ENCODE measurements at places on chromosomes 6 and 20.

DNA sequence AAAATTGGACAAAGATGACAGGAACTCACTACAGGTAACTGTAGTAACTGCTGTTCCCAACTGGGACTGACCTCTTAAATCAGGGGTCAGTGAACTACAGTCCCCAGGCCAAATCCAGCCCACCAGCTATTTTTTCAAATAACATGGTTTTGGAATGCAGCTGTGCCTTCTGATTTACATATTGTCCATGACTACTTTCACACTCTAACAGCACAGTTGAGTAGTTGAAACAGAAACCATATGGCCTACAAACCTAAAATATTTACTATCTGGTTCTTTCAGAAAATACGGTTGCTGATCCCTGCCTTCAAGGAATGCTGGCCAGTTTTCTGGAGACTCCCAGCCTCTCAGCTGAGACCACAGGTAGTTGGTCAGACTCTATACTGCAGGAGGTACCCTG is 196.9 kb upstream of the PRND start:
- no peak for DNase-seq

- no peak for DNase-seq
Observed at GRCh38 chr6:121767211-121767610, 331.8 kb downstream of the GJA1 start.

- no peak for DNase-seq
Observed at GRCh38 chr6:155782739-155783459, 327.3 kb upstream of the NOX3 start.

- DNase-seq = no peak
Observed at GRCh38 chr20:8766868-8767390, 302.0 kb upstream of the PLCB4 start.

DNA sequence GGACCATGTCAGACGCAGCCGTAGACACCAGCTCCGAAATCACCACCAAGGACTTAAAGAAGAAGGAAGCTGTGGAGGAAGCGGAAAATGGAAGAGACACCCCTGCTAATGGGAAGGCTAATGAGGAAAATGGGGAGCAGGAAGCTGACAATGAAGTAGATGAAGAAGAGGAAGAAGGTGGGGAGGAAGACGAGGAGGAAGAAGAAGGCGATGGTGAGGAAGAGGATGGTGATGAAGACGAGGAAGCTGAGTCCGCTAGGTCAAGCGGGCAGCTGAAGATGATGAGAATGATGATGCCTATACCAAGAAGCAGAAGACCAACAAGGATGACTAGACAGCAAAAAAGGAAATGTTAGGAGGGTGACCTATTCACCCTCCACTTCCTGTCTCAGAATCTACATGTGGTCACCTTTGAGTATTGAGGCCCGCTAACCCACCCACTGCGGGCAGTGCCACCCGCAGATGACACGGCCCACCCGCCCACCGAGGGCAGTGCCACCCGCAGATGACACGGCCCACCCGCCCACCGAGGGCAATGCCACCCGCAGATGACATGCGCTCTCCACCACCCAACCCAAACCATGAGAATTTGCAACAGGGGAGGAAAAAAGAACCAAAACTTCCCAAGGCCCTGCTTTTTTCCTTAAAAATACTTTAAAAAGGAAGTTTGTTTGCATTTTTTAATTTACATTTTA is 43.3 kb downstream of the MGME1 start:
- DNase-seq = no peak

- no peak for DNase-seq
Observed at GRCh38 chr6:122154912-122155575, 244.4 kb upstream of the HSF2 start.

DNA sequence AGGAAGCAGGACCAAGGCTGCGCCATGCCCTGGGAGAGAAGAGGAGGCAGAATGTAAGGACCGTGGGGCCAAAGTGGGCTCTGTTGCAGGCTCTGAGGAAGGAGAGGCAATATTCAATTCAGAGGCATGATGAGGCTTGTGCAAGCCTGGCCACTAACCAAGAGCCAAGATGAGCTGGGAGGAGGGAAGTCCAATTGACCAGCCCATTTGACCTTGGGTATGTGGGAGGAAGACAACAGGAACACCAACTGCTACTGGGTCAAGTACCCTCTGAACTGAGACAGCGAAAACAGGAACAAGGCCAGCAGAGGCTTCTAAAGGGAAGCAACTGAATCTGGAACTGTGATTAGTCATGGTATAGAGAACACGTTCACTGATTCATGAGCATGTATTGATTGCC is 779.6 kb downstream of the MAFB start:
- DNase-seq = no peak

- DNase-seq = no peak
Observed at GRCh38 chr20:21272279-21272678, 30.9 kb upstream of the XRN2 start.

DNA sequence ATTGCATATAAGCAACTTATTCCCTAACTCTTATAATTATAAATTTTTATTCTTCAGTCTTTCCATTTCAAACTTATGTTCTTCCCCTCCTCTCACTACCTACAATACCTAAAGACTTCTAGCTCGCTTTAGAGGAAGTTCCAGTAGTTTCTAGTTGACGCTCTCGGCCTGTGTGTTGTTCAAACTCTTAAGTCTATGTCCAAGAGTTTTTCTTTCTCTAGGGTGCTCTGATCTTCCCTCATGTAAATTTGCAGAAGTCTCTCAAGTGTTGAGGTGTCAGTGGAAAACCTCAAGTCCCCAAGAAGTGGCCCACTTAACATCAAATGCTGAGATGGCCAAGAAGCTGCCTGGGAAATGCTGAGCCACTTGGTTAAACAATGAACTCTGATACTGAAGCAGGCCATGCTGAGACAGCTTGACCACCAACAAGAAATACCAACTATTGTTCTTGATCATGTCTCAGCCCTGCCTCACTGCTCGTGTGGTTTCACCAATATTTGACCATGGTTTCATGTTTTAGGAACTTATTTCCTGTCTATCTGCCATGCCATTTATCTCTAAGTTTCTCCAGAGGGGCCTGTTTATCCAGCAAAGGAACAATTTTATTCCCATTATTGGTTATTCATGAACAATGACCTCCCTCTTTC is 100.9 kb upstream of the TCF21 start:
- no peak for DNase-seq

GRCh38 chr6:161273274-161273751 is 548 bp downstream of the AGPAT4 start:
- no peak for DNase-seq

- DNase-seq = no peak
Observed at GRCh38 chr6:160160450-160160849, 38.8 kb downstream of the SLC22A1 start.

- DNase-seq = no peak
Observed at GRCh38 chr20:21702553-21703470, 2.7 kb upstream of the PAX1 start.

- no peak for DNase-seq
Observed at GRCh38 chr20:5482791-5483190, 166.0 kb upstream of the PROKR2 start.

DNA sequence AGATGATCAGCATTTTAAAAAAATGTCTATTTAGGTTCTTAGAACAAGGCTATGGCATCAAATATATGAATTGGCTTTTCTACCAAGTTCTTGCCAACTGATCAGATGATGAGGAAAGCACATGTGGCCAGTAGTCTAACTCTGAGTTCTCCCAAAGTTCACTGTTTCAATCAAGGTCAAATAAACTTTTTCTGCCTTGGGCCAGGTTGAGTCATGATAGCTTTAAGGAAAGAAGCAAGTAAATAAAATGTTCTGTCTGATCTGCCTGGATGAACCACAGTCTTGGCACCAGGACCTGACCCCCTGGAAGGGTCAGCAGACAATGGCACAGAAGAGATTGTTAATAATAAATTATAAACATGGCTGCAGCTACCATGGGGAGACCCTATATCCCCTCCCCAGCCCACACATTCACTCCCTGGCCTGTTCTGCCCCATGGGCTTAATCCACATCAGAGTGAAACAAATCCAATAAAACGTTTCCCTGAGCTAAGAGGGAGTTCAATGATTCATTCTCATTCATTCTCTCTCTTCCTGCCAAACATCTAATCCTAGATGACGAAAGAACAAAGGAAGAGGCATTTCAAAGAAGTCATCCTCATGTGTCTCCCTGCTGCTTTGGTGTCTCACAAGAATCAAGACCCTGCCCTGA is 661.6 kb downstream of the DHX35 start:
- DNase-seq = no peak

GRCh38 chr6:146657432-146657831 is 58.7 kb downstream of the ADGB start:
- DNase-seq = no peak

DNA sequence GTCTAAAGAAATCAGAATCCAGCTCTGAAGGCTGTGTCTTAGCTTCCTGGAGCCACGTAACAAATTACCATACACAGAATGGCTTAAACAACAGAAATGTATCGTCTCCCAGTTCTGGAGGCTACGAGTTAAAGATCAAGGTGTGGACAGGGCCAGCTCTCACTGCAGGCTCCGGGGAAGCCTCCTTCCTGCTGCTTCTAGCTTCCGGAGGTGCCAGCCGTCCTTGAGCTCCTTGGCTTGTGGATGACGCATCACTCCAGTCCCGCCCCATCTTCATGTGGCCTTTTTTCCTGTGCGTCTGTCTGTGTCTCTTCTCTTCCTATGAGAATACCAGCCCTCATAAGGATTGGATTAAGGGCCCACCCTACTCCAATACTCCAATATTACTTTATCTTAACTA is 319.1 kb upstream of the QKI start:
- DNase-seq = no peak

DNA sequence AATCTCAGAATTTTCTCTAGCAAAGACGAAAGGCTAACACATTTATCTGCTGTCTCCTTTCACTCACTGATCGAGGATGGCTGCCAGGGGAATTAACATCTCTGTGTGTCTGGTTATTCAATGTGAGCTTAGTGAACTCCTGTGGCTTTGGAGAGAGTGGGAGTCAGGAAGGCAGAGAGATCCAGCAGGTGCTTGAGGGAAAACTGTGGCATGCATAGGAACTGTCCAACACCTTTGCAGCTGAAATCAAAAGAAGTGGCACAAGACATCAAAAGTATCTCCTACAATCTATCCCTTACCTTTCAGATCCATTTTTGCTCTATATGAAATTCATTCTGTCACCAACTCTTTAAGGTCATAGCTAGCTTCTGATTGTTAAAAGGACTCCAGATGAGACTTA is 11.8 kb upstream of the FAM184A start:
- DNase-seq = no peak

DNA sequence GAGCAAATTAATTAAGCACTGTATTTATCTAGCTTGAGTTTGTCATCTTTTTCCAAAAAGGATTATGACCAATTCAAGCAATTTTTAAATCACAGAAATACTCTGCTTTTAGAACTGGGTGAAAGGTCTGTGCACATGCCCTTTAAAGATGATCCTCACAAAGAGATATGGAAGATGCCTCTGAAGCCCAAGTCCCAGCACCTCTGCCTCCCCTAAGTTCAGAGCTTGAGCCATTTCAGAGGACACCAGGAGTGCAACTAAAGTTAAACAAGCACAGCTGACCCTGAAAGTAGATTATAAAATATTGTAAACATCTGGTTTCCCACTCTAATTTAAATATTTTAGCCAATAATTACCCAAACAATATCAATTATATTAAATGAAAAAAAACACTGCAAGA is 139.5 kb upstream of the BEND6 start:
- DNase-seq = no peak

DNA sequence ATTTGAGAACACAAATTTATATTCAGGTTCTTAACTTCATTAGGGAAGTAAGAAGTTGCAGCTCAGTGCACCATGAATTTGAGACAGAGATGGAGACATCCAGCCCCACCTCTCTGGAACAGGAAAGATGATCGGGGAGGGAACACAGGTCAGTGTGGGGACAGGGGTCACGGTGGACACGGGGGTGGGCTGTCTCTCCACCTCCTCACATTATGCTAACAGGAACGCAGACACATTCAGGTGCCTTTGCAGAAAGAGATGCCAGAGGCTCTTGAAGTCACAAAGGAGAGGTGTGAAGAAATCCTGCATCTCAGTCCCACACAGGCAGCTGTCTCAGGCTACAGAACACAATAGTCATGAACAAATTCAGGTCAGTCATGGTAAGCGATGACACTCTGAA is 3.1 kb downstream of the HLA-C start:
- DNase-seq = no peak

GRCh38 chr6:93962566-93962965 is 543.2 kb upstream of the EPHA7 start:
- DNase-seq = no peak

DNA sequence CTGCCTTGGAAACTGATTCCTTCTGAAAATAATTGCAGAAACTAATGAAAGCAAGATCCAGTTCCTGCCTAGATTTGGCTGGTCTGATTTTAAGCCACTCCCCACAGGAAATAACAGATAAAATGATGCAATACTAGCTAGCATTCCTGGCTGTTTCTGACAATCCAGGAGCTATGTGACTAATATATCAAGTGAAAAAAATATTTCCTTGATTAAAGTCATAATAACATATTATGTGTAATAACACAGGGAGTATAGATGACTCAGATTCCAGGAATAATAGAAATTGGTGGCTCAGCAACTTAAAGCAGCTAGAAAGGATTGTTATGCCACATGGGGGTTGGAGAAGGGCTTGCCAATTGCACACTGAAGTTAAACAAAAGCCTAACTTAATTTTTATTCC is 182.7 kb upstream of the SALL4 start:
- DNase-seq = no peak

GRCh38 chr20:3651204-3651962 is 11.8 kb downstream of the GFRA4 start:
- DNase-seq = no peak

- no peak for DNase-seq
Observed at GRCh38 chr20:16472045-16472872, 101.0 kb downstream of the KIF16B start.

DNA sequence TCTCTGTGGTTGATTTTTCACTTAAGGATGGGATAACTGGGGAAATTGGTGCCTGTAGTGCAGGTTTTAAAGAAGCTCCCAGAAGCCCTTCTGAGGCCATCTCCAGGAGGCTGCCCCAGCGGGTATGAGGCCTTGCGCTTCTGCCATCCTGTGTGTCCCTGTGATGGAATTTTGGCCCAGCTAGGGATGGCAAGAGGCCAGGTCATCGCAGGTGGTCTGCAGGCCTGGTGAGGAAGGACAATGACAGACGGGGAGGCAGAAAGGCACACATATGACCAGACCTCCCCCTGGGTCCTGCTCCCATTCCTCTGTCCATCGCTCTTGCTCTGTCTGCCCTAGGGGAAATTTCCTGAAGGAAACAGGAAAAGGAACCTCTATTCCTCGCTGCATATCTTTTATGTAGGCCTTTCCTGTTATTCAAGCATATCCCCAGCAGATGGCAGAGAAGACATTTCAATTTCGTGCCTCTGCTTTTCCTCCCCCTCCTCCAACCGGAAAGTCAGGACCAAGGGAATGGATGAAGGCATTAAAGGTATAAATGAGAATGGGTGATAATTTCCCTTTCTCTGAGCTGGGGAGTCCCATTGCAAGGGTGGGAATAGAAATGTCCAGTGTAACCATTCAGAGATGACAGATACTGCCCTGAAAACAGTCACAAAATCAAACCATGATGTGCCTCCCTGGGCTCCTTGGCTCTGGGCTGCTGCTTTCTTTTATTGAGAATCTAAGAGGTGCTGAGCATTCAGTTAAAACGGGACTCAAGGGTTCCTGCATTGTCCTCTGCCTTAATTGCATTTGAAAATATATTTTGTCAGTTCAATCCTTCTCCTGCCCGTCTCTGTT is 17.6 kb upstream of the HLA-F start:
- DNase-seq = no peak

GRCh38 chr20:34907616-34908469 is 31.4 kb downstream of the ACSS2 start:
- no peak for DNase-seq

Measured in T-helper 1 cell (primary cell).